ENCODE measurements at places on chromosomes 11 and 22. TPM values are rescaled to one million over a fixed set of nuclear protein-coding genes. Genes with fewer than 3 reads are reported as not detected.
A peak's percentile ranks its signal among the peaks of the same experiment; 100 is the strongest.

DNA sequence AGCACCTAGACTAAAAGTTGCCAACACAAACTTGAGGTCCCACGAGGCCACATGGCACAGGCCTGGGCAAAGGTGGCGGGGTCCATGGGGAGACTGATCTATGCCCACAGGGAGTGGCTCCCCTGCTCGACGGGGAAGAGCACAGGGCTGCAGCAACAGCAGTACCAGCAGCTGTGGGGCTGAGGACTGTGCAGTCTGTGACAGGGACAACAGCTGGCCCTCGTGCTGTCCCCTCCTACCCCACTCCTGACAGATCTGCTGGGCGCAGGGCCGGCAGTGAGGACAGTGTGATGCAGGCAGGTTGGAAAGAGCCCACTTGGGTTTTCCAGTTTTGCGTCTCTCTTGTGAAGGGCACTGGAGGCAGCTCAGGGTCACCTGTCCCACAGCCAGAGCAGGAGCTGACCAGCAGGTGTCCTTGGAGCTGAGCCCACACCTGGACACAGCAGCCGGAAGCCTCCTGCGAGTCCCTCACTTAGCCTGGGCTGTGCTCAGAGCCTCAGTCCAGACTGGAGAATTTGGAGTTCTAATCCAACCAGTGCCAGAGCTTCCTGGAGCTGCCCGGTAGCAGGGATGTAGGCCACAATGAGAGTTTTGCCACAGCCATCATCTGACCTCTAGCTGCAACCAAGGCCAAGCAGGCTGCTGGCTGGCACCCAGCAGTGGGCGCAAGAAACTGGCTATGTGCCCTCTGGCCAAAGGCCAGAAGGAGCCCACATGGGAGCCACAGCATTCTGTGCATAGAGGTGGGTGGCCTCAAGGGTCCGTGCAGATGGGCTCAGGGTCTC, 3.6 kb upstream of the GAS2L1 start:
- no peak for DNase-seq

GRCh38 chr22:19109198-19110063, 12.8 kb downstream of the DGCR2 start:
- no peak for DNase-seq

- DNase-seq: peak; percentile 70
These were observed 15.4 kb downstream of the ARFGAP2 start for GRCh38 chr11:47161134-47161854.

DNA sequence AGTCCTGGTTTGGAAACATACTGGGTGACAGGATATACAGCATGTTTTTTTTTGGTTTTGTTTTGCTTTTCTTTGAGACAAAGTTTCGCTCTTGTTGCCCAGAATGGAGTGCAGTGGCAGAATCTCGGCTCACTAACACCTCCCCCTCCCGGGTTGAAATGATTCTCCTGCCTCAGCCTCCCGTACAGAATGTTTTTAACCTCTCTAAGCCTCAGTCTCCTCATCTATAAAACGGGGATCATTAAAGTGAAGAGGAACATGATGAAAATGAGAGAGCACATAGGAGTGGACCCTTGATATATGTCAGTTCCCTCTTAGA, 28.1 kb upstream of the SCARF2 start:
- no peak for DNase-seq

The OR8B8 gene
- not detected for total RNA-seq
